Activated CD8-positive, alpha-beta memory T cell treated with anti-CD3 and anti-CD28 coated beads for 36 hours (primary cell): ENCODE measurements at places on chromosomes 1 and 21. TPM values are rescaled to one million over a fixed set of nuclear protein-coding genes. Genes with fewer than 3 reads are reported as not detected.

Gene TMEM82
- not detected for total RNA-seq

Gene CHI3L1
- not detected for total RNA-seq

Gene GBP4
- total RNA-seq, result 24.4 TPM

Gene FAM229A
- total RNA-seq, result 3.1 TPM

Gene FUBP1
- 235 TPM for total RNA-seq

Gene SLC2A5
- total RNA-seq, result not detected

Gene CD34
- 0.04 TPM for total RNA-seq

Gene ATAD3C
- total RNA-seq, result 1.0 TPM

Gene RAP1GAP
- total RNA-seq, result 0.42 TPM

Gene TBX15
- total RNA-seq, result not detected

Gene SLAMF7
- 75.4 TPM for total RNA-seq

Gene TDRD5
- total RNA-seq, result not detected

Gene ETV3L
- not detected for total RNA-seq

Gene FMO2
- total RNA-seq, result not detected

Gene ZNF496
- total RNA-seq, result 20.3 TPM

Gene KCNK1
- 0.27 TPM for total RNA-seq

Gene SPRR2E
- total RNA-seq, result not detected

Gene UBL4B
- not detected for total RNA-seq

Gene IL10
- 6.4 TPM for total RNA-seq

Gene CDCA8
- total RNA-seq, result 42.1 TPM

Gene LENEP
- 0.61 TPM for total RNA-seq

Gene ANGPTL3
- total RNA-seq, result not detected

Gene AMY1C
- not detected for total RNA-seq

Gene GBP3
- 9.4 TPM for total RNA-seq

Gene GLMN
- total RNA-seq, result 21.1 TPM

Gene HMCN1
- not detected for total RNA-seq

Gene DENND2D
- 232 TPM for total RNA-seq

Gene SLC1A7
- not detected for total RNA-seq

Gene HSF2BP
- 0.63 TPM for total RNA-seq

Gene MYOG
- not detected for total RNA-seq

Gene CELA2A
- total RNA-seq, result not detected

Gene TRIM17
- 2.6 TPM for total RNA-seq

Gene TOR3A
- 50.3 TPM for total RNA-seq

Gene AMPD1
- total RNA-seq, result not detected

Gene C1orf115
- 0.13 TPM for total RNA-seq

Gene GPN2
- 78.4 TPM for total RNA-seq

Gene RGS4
- total RNA-seq, result not detected

Gene GFI1
- total RNA-seq, result 74.4 TPM

Gene OSCP1
- 2.3 TPM for total RNA-seq

Gene GRHL3
- total RNA-seq, result not detected

Gene TMEM240
- not detected for total RNA-seq

Gene SYT6
- not detected for total RNA-seq

Gene TRAF3IP3
- 197 TPM for total RNA-seq

Gene MMP23B
- 2.1 TPM for total RNA-seq

Gene PRR9
- total RNA-seq, result not detected

Gene RGS8
- total RNA-seq, result not detected

Gene FCRL5
- total RNA-seq, result not detected

Gene FLG2
- total RNA-seq, result not detected
